ENCODE measurements at places on chromosomes 1 and 21. TPM values are rescaled to one million over a fixed set of nuclear protein-coding genes. Genes with fewer than 3 reads are reported as not detected.

DNA sequence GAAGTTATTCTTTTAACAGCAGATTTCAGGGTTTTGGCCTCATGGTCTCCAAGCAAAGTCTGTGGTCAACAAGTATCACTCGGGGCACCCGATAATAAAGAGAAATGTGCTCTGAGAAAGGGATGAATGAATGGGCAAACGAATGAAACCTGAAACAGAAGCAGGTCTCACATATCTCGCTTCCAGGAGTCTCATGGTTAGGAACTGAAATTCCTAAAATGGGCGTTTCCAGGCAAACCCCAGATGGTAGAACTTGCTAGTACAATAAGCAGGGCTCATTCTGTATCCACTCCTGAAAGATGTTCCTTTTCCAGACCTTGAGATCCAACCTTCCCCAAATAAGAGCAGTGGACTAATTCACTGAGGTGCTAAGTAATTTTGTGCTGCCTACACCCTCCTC, 87.2 kb downstream of the LAMC2 start:
- no peak for DNase-seq

DNA sequence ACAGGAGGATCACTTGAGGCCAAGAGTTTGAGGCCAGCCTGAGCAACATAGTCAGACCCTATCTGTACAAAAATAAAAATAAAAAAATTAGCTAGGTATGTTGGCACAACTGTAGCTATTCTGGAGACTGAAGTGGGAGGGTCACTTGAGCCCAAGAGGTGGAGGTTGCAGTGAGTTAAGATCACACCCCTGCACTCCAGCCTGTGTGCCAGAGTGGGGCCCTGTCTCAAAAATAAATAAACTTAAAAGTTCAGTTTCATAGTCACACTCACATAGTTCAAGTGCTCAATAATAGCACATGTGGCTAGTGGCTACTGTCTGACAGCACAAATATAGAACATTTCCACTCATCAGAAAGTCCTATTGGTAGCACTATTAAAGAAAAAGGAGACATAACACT, 5.2 kb upstream of the EVI5 start:
- no peak for DNase-seq

- DNase-seq: no peak
Measured at GRCh38 chr1:216014086-216014485, 409.2 kb downstream of the USH2A start.

DNA sequence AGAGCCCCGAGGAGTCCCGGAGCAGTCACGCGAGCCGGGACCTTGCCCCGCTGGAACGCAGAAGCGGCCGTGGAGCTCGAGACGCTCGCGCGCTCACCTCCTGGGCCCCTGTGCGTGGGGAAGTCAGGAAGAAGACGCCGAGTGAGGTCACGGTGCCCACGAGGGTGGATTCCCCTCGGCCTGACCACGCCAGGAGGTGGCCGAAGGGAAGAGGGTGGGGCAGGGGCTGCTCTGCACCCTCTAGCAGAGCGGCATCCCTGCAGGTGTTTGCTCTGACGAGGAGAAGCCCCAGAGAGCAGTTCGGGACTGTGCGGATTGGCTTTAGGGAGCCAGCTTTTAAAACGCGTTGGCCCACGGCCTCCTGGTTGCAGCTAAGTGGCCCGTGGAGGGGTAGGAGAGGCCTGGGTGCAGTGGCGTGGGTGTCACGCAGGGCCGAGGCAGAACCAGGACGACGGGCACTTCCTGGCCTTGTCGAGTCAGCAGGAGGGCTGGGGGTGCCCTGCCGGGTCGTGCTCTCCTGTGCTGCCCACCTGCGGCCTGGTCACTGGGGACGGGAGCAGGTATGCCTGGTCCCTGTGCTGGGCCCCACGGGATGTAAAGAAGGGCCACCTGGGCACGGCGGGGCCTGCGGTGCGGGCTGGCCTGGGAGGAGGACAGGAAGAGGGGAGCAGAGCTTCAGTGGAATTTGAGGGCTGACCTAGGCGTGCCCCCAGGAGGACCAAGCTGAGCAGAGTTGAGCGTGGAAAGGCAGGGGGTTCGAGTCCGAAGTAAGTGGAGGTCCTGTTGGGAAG, 1.0 kb downstream of the PDXK start:
- peak; percentile 67 for DNase-seq

- DNase-seq: no peak
Measured at GRCh38 chr21:27300770-27301169, 333.9 kb upstream of the ADAMTS5 start.

DNA sequence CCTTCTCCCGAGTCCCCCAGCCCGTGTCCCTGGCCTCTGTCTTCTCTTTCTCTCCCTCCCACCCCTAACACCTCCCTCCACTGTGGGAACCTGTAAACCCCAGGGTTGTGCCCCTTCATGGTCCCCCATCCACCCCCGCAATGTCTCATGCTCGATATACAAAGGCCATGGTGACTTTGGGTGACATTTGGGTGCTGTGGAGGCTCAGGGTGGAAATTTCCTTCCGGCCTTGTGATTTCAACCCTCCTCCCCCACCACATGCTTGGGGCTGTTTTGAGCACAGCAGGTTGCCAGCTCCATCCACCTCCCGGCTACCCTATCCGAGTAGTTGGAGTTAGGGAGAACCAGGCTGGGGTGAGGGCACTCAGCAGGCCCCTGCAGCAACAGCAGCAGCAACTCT, 25.7 kb upstream of the VPS13D start:
- peak; percentile 74 for DNase-seq

- DNase-seq: no peak
Measured at GRCh38 chr21:46639489-46640386, 4.3 kb downstream of the PRMT2 start.

- DNase-seq: peak; percentile 77
Measured at GRCh38 chr21:33622253-33622652, 19.3 kb downstream of the CRYZL1 start.

GRCh38 chr1:65480684-65481405, 60.4 kb downstream of the LEPR start:
- DNase-seq: no peak

GRCh38 chr1:175409938-175410337, 217.4 kb upstream of the KIAA0040 start:
- DNase-seq: no peak

DNA sequence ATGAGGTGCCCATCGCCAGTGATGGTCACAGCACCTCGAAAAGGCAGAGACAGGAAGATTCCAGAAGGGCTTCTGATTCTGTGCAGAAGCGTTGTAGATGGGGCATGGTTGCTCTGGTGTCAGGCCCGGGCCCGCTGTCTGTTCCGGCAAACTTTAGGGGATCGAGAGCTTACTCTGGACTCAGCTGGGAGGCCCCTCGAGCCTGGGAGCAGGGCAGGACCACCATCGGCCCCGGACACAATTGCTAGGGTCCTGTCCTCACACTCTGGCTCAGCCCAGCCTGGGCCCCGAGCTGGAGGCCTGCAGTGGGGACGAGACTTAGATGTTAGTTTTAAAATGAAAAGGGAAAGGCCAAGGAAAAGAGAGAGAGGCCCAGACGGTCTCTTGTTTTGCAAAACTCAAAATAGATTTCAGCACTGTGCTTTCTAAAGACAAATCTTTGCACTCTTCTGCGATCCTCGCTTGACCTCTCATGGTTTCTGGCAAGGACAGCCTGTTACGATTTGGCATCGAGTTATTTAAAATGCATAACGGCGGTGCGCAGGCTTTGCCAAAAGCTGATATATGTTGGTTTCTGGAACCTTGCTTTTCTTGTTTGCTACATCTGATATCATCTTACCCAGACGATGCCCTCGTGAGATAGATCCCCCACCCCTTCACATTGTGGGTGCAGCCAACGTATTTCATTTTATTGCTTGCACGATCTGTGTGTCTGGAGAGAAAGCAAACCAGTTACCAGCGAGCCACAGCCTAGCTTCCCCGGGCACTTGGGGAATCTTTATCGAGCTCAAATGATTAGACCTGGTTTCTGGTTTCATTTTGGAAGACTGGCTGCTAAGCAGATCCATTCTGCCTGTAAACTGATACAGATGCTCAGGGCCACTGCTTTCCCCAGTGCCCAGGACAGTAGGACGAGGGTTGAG, 58.0 kb downstream of the PRDM16 start:
- no peak for DNase-seq

DNA sequence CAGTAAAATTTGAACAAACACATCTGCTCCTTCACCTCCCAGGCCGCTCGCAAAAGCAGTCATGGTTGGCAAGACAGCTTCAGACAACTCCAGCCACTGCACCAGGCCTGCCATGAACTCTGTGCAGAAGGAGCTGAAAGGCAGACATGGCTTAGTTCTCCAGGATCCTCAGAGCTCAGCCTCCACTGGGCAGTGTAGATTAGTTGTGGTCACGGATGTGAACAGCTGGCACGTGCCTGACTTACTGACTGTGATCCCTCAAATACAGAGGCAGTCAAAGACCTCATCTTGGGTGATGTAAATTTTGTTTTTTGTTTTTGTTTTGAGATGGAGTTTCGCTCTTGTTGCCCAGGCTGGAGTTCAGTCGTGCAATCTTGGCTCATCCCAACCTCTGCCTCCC, 28.4 kb downstream of the TMCO4 start:
- DNase-seq: no peak

DNA sequence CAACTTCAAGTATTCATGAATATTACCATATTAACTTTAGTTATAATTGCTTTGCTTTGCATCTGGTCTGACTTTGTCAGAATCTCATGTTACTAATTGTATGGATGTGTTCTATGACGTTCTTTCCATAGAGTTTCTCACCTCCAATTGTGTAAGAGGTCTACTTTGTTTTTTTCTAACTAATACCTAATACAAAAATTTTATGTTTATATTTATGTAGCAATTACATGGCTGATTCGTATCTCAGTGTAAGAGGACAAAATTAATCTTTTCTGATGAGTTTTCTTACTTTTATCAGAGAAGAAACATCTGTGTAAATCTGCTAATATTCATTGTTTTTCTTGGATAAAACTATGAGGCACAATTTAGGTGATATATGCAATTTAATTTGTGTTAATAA, 224.8 kb upstream of the B3GALT2 start:
- no peak for DNase-seq

DNA sequence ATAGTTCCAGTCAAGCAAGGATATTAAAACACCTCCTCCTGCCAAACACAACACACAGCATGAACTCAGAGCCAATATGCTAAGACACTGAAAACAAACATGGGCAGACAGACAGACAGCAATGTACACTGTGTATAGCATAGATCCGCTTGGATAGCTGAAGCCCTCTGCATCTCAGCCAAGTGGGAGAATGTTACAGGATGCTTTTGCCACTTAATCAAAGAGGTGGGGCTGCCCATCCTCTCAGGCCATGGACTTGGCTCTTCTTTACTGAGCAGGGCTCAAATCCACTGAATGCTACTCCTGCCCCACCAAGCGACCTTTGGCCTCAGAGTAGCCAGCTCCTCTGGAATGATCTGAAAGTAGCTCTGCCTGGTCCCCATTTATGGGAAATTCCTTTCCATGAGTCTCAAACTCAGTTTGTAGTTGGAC, 64.7 kb upstream of the NGF start:
- DNase-seq: no peak

- no peak for DNase-seq
Measured at GRCh38 chr21:18443701-18444100, 40.1 kb upstream of the TMPRSS15 start.

DNA sequence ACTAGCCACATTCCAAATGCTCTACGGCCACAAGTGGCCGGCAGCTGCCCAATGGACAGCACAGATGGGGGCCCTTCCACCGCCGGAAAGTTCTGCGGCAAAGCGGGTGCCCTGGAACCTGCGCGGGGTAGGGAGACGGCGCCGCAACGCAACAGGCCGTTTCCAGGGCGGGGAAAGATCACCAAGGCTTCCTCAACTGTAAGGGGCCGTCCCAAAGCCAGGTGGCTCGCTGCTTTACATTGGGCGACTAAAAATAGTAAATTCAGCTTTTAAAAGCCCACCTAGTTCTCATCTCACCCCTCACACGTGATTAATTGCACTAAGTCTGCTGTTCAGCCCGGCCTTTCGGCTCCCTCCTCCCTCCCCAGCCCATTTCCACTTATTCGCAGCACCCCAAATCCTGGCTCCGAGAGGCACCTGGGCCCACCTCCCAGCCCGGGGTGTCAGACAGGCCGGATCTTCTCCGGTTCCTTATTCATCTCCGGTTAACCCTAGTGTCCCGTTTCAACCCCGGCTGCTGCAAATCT, 643 bp downstream of the CFAP298 start:
- DNase-seq: peak; percentile 57

- DNase-seq: no peak
Measured at GRCh38 chr1:58893257-58893869, 109.5 kb upstream of the JUN start.

DNA sequence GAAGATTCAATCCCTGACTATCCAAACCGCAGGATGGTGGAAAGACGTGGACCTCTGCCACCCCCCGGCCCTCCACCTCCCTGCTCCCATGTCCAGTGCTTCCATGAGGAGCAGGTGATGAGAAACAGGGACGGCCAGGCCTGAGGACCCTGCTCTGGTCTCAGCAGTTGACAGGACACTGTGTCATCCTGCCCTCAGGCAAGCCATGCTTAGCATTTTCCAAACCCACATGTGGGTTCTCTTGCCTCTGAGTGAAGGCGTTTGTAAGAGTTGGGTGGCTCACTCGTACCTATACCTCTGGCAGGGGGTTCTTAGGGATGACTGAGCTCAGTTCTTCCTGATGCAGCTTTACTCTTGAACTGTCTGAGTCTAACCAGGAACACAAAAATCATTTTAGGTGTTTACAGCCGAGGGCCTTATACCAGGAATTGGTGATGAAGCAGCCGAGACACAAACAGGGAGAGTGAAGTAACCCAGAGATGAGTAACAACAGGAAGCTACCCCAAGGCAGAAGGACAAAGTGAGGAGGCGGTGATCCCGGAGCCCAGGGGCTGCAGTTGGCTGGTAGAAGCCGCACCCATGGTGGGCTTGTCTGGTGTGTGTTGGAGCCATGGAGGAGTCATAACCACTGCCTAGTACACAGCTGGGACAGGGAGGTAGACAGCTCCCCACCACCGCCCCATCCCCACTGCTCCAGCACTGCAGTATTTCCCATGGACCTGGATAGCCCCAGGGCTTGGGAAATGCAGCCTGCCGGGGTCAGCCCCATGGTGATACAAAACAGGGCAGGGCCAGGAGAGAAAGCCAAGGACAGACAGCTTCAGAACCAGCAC, 21.4 kb downstream of the MYBPH start:
- no peak for DNase-seq

Gene NAV1
- 13.2 TPM for total RNA-seq

Gene PTCH2
- total RNA-seq: 0.18 TPM

Gene FCMR
- not detected for total RNA-seq

Gene DIO1
- total RNA-seq: 0.41 TPM

Gene RGL1
- 3.2 TPM for total RNA-seq

Gene TMEM63A
- total RNA-seq: 101 TPM

Gene NTMT2
- total RNA-seq: not detected

Gene CELA2B
- total RNA-seq: not detected

Gene OR2T35
- total RNA-seq: not detected

Gene GJB3
- total RNA-seq: 0.31 TPM

Gene SAMSN1
- total RNA-seq: 0.90 TPM

Gene CSF1
- 5.5 TPM for total RNA-seq

Gene UBE2U
- total RNA-seq: not detected

All from H7 (cell line).